Jurkat, Clone E6-1 (cell line): ENCODE measurements at places on chromosomes 16 and 17.

GRCh38 chr17:80043963-80044362 lies 7.5 kb downstream of the CCDC40 start:
- peak; percentile 51 for DNase-seq

GRCh38 chr17:60947100-60947499 lies 269.4 kb downstream of the BCAS3 start:
- no peak for DNase-seq

GRCh38 chr17:4492721-4493561 lies 5.7 kb upstream of the SPNS2 start:
- DNase-seq = peak; percentile 39

DNA sequence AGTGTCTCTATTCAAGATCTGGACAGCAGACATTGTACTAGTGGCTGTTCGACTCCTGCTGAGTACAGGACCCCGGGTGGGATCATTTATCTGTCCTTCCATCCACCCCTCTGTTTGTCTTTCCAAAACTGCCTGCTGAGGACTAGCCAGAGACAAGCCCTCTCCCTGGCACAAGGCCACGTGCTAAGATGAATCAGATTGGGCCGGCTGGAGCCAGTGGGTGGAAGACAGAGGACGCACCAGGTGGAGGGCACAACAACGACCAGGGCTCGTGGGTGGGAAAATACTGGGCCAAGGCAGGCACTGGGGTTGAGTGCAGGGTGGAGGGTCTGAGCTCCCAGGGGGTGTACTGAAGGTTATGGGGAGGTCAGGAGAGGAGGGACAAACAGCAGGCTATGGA lies 1.4 kb upstream of the CA7 start:
- no peak for DNase-seq

GRCh38 chr16:78628461-78629045 lies 529.1 kb downstream of the WWOX start:
- no peak for DNase-seq

DNA sequence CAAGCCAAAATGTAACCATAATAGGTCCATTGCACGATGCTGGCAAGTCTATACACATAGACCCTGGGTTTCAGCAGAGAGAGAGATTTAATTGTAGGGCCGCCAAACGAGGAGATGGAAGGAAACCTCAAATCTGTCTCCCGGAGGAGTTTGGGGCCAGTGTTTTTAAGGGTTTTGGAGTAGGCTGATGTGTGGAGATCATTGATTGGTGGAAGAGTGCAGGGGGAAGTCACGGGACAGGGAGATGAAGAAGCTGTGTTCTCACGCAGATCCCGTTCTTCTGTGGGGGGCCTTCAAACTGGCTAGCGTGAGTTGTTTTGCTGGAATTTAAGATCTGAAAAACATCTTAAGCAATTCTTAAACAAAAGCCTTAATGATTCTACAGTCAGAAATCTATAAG lies 84.8 kb downstream of the KATNIP start:
- DNase-seq = no peak

DNA sequence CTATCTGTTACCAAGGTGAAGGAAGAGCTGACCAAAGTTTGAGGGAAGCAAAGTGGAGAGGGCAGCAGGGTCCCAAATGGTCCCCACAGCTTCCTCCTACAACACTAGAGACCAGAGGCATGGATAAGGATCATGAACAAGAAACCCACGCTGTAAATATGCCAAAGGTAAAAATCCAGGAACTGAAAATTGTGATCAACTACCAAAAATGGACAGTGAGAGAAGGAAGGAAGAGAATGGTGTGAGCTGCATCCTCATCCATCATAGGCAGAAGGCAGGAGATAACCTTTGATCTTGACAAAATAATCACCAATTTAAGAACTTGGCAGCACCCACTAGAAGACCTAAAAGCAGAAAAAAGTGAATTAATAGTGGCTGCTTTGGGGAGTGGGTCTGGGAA lies 66.2 kb downstream of the CYTH1 start:
- no peak for DNase-seq

DNA sequence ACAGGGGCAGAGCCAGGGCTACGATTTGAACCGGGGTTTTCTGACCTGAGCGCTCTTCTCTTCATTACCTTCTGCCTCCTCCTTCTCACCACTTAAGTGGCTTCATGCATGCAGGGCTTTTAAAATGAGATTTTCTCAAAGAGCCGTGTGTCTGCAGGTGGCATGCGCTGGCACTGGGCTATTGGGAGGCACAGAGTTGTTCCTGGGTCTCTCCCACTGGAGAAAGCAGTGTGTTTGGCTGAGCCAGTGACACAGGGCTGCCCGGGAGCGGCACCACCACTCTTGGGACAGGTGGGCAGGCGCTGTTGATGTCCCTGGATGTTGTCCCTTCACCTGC lies 218.8 kb upstream of the CHMP6 start:
- no peak for DNase-seq

DNA sequence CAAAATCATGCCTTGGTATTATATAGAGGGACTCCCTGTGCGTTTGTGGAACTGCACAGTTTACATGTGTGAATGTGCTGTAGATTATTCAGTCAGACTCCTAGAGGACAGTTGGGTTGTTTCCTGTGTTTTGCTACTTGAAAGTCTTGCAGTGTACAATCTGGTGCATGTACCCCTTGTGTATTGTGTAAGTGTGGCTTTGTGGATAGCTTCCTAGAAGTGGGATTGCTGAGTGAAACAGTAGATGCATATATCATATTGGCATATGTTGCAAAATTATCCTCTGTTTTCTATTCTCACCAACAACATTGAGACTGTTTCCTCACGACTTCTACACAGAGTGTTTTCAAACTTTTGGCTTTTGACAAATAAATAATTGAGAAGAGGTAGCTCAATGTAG lies 263.7 kb downstream of the MAP2K6 start:
- no peak for DNase-seq

DNA sequence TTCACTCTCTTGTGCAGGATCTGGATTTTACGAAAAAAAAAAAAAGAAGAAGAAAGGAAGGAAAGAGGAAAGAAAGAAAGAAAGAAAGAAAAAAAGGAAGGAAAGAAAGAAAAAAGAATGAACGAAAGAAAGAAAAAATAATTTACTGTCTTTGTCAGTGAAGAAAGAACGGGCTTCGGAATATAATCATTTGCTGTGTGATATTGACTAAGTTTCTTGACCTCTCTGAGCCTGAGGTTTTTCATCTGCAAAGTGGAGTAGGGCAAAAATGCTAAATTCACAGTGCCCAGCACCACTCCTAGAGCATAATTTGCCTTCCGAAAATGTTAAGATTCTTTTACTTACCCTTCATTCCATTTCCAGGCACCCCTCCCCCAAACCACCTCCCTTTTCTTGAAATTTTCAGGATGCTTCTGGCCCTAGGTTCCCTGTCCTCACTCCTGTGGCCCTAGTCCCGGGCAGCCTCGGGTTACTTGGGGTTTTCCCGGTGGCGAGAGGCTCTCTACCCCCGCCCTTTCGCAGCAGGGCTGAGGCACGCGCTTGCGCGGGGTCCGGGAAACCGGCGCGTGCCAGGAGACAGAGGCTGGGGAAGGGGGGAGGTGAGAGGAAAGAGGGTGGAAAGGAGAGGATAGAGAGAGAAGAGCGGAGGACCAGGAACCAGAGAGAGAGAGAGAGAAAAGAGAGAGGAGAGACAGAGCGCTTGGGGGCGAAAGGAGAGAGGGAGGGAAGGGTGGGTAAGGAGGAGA lies at the start of gene CNTNAP1:
Gene CNTNAP1 (plus strand): TSS at position 556 of the 746 bp plus-strand sequence. CDS start 299 bp downstream, outside the sequence.
- DNase-seq = no peak

GRCh38 chr17:40536295-40537171 lies 28.7 kb downstream of the CCR7 start:
- DNase-seq = no peak

DNA sequence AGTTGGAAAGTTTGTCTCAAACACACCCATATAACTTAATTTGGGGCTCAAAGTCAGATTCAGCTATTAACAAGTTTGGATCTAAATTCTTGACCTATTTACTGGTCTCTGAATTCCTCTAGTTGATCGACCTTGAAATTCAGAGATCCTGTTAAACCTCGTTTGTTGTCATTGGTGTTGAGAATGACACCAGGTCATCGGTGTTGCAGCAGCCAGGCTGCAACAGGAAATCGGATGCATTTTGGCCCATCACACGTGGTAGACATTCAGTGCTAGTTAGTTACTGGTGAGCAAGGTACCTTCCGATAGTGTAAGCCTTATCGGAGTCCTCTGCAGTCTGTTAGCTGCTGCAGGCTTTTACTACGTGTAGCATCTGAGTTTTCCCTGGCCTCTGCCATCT lies 82.3 kb downstream of the WWP2 start:
- DNase-seq = no peak
